Cardiac atrium fibroblast (primary cell): ENCODE measurements at places on chromosomes 2 and 18. TPM values are rescaled to one million over a fixed set of nuclear protein-coding genes. Genes with fewer than 3 reads are reported as not detected.

Gene PLCL1
- total RNA-seq: 9.2 and 21.2 TPM in 2 replicates

Gene SAG
- not detected in 2 replicates for total RNA-seq

Gene GULP1
- total RNA-seq: 2.9 and 7.9 TPM in 2 replicates

Gene LCT
- not detected in 2 replicates for total RNA-seq

Gene KLHL29
- total RNA-seq: 5.2 and 6.2 TPM in 2 replicates

Gene CD8A
- total RNA-seq: not detected in 2 replicates

Gene OTOS
- total RNA-seq: not detected in 2 replicates

Gene UGT1A3
- total RNA-seq: not detected in 2 replicates

Gene ST8SIA5
- not detected in 2 replicates for total RNA-seq

Gene RAPGEF4
- 11.0 and 20.6 TPM in 2 replicates for total RNA-seq

Gene MSTN
- not detected in 2 replicates for total RNA-seq
